ENCODE measurements at places on chromosomes 5 and 9.

DNA sequence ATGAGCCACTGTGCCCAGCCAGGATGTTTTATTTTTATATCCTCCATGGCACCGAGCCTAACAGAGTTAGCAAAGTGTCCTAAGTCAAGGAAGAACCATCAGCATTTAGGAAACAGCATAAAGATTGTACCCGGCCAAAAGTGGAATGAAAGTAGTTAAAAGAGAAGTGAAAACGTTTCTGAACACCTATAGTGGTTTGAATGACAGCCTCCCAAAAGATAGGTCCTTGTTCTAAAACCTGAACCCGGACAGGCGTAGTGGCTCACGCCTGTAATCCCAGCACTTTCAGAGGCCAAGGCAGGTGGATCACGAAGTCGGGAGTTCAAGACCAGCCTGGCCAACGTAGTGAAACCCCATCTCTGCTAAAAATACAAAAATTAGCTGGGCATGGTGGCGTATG is 37.4 kb downstream of the ZFAND5 start:
- no peak for DNase-seq

DNA sequence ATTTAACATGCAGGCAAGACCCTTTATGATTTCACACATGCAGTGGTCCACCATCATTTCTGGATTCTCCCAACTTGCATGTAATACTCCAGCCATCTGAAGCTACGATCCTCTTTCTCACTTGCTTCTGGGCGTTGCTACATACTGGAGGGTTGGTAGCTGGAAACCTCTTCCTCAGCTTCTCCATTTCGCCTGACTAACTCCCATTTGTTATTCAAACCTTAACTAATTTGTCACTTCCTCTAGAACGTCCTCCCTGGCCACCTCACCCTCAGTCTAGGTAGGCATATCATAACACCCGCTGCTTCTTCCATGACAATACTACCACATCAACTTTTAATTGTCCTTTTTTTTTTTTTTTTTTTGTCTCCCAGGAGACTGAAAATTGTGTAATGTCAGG is 72.6 kb upstream of the EQTN start:
- DNase-seq, result no peak

DNA sequence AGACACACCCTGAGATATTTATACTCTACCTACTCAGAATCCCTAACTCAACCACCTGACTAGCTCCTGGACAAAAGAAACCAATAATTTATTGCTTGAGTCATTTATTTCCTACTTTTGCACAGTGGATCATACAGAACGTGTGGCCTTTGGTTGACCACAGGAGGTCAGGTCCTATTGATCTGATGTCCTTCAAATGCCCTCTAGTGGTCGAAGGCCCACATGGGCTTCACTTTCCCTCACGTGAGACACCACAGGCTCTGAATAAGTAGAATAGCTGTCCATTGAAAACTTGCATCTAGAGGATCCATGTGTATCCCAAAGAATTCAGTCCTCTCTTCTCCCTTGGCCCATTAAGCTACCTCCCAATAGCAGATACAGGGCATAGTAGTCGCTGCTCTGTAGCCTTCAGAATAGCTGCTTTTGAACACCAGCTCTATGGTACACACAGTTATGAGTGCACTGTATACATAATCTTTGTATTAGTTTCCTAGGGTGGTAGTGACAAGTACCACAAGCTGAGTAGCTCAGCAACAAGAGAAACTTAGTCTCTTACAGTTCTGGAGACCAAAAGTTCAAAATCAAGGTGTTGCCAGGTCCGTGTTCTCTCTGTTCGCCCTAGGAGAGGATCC is 177.6 kb upstream of the SMARCA2 start:
- no peak for DNase-seq

GRCh38 chr9:86079421-86079831 is 19.9 kb downstream of the GOLM1 start:
- no peak for DNase-seq

GRCh38 chr9:99783799-99784198 is 37.9 kb upstream of the NR4A3 start:
- DNase-seq, result no peak

GRCh38 chr5:171388816-171389168 is 1.1 kb downstream of the NPM1 start:
- DNase-seq, result no peak

DNA sequence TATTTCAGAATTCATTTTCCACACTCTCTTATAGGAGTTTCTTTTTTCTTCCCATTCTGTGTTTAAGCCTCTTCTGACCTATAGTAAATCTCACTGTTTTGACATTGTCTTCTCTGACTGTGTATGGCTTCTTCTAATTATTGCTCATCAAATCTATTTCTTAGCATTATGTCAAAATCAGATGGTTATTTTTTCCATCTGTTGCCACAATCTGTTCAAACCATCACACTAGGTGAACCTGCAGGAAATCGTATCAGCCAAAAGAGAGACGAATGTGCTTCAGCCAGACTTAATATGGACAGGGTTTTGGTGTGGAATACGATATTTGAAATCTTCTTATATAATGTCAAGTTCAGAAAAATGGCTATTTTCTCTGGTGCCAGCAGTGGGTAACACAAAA is 15.9 kb upstream of the SEMA4D start:
- DNase-seq, result peak; percentile 72

DNA sequence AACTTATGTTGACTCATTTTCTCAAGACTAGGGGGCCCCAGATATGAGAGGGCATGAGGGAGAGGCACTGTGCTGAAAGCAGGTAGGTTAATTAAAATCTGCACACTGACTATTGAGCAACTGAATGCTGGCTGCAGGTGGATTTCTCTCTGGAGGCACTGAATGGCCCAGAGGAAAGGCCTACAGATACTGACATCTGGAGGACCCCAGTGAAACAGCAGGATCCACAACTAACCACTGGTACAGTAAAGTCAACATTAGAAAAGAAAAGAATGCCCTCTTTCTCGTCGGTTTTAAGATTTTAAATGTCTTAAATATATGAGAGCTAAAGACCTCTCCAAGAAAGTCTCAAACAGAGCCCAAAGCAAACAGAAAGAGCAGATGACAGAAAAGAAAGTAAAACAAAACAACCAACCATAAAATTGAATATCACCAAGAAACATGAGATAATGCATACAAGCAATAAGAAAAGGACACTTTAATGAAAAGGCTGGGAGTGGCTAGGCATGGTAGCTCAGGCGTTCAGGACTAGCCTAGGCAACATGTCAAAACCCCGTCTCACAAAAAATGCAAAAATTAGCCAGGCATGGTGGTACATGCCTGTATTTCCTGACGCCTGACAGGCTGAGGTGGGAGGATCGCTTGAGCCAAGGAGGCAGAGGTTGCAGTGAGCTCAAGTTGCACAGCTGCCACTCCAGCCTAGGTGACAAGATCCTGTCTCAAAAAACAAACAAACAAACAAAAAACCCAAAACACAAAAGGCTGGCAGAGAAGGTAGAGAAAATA is 43.3 kb downstream of the PUM3 start:
- DNase-seq, result no peak

DNA sequence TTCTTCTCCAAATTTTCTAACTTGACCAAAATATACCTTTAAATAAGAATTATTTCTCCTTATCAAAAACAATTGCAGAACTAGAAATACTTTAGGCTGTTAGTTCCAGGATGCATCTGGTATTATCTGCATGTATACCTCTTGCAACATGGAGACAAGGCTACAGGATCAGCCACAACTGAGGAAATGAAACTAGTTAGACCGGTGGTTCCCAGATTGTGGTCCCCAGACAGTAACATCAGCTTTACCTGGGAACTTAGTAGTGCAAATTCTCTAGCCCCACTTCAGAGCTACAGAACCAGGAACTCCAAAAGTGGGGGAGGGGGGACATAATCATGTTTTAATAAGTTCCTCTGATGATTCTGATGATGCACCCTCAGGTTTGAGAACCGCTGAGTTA is 61.6 kb upstream of the C9orf72 start:
- DNase-seq, result no peak

GRCh38 chr9:37997636-37998374 is 71.2 kb downstream of the SHB start:
- DNase-seq, result no peak

- DNase-seq, result no peak
Observed at GRCh38 chr5:14879393-14879792, 7.8 kb upstream of the ANKH start.

DNA sequence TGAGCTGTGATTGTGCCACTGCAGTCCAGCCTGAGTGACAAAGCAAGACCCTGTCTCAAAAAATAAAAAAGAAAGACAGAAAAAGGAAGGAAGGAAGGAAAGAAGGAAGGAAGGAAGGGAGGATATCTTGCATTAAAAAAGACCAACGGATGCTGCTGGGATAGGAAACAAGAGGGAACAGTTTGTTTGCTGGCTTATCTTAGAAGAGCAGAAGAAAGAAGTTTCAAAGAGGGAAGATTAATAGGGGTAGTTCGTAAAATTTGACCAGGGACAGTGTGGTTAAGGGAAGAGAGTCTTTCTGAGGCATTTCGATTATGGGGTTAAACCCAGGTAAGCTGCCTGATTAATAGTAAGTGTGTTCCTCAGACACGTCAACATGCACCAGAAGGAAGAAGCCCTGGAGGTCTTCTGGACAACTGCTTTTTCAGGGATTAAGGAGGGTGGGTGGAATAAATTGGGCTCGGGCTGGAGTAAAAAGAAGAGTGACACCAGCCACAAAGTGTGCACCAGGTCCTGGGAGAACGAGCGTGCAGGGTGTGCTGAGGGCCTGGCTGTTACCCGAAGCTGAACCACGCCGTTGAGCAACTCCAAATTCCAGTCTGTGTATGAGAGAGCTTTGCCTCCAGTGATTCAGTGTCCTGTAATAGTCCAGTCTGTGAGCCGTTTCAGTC is 24.8 kb downstream of the FYB1 start:
- no peak for DNase-seq

GRCh38 chr9:126676685-126677143 is 63.0 kb downstream of the LMX1B start:
- no peak for DNase-seq

GRCh38 chr5:154478752-154479159 is 729 bp upstream of the HAND1 start:
- no peak for DNase-seq

- DNase-seq, result no peak
Observed at GRCh38 chr9:92989561-92989960, 42.2 kb downstream of the FGD3 start.

- no peak for DNase-seq
Observed at GRCh38 chr5:82839881-82840280, 237.3 kb downstream of the TMEM167A start.

DNA sequence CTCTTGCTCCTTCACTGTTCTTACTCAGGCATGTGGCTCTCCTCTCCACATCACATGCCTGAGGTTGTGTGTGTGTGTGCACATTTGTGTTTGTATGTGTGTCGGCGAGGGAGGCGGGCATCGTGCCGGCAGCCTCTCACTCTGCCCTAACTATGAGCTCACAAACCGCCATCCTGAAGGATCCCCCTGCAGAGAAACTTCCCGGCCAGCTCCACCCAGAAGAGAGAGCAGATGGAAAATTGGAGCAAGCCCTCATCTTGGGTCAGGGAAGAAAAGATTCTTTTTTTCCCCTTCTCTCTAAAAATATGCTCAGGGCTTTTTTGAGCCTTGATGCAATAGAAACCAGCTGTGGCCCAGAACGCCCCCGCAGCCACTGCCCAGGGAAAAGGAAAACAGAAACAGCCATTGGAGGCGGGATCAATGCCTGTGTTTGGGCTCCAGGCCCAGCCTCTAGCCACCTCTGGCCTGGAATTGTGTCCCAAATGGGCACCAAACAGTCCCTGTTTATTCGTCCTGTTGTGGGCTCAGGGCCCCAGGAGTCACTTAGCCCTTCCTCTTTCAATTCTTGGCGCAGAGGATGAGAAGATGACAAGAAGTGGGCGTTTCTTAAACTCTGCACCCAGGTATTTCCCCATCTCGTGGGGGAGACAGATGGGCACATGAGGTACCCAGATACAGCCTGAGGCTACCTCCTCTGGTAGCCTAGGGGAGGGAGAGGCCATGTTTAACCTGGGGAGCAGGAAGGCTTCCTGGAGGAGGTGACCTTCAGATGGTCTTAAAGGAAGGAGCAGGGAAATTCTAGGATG is 151.5 kb downstream of the RGS3 start:
- DNase-seq, result no peak

DNA sequence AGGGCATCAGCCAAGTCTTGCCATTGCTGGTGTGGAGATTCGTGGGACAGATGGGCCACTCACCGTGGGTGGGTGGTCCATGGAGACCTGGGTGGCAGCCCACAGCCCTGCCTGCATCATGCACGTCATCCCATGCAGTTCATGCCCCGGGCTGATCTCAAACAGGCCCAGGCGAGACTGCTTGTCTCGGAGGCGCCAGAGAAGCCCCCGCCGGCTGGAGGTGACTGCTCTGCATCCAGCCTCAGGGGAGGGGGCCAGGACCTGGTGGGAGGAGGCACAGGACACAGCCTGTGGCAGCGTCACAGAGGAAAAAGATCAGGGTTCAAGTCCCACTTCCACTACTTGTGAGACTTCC is 975 bp downstream of the PIP5KL1 start:
- no peak for DNase-seq

DNA sequence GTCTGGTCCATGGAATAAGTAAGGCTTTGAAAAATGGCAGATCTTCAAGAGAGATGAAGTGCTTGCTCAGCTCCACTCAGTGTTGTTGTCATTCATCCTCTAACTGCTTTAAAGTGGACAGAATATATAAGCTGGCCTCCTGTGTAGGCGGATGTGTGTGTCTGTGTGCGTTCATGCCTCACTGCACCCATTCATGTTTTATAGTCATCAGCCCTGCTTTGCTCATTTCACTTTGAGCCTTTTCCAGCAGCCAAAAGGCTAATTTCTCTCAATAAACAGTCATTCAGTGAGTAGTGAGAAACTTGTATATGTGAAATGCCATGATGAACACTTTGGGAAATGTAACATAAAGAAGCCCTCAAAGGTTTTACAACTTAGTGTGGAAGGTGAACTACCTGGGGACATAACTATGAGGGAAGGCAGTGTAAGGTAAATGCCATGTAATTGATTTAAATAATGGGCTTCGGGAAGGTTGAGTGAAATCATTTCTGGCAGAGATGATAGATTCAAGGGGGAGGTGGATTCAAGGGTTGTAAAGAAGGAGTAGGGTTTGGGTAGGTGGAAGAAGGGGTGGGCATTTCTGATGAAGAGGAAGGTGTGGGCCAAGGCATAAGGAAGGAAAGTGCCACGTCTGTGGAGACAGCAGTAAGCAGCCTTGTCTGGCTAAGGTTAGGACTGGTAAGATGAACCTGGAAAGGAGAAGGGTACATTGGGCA is 15.7 kb downstream of the TTC23L start:
- no peak for DNase-seq

Data from NCI-H1694 (cell line).